ENCODE measurements at places on chromosomes 5 and 9.

GRCh38 chr9:81416476-81417298 lies 272.7 kb downstream of the TLE1 start:
- no peak for DNase-seq

GRCh38 chr5:105630803-105631202 lies 2039.9 kb downstream of the EFNA5 start:
- no peak for DNase-seq

DNA sequence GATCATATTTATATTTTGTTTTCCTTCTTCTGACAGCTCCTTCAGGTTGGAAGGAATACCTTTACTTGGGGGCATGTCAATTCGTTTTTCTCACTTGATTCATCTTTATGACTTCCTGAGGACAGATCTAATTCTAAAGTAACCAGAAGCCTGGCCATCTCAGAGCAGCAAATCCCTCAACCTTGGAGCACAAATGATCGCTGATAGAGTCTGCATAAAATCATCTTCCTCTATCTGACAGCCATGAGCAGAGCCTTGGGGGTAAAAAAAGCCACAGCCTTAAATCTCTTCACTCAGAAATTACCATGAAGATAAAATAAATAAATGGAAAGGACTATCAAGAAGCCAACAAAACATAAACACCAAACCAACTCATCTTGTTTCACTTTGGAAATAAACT lies 325.8 kb downstream of the PRR16 start:
- no peak for DNase-seq

GRCh38 chr9:17987189-17987588 lies 408.3 kb downstream of the SH3GL2 start:
- no peak for DNase-seq

- no peak for DNase-seq
Observed at GRCh38 chr9:109249615-109250014, 71.2 kb downstream of the EPB41L4B start.

DNA sequence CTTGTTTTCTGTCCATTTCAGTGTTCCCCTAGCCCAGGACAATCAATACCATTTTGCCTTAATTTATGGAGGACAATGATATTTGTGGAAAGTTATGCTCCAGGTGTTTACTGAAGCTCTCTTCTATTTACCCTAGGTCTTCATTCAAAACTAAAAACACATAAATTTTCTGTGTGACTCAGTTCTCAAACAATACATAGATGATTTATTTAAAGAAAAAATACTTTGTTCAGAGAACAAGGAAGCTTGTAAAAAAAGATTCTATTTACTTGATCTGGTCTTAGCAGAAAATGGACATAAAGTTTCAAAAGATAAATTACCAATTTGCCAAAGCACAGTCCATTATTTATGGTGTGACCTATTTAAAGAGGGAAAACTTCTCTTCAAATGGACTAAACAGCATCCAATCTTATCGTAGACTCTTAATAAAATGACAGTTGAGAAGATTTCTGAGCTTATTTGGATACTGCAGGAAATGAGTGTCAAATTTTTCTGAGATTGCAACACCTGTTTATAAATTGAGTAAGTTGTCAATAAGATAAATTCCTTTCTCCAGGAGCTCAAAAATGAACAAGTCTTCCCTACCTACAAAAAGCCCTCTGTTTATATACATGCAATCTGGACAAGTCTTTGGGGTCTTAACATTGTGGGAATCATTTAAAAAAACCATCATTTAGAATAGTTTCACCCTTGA lies 627.2 kb downstream of the PSAT1 start:
- no peak for DNase-seq

DNA sequence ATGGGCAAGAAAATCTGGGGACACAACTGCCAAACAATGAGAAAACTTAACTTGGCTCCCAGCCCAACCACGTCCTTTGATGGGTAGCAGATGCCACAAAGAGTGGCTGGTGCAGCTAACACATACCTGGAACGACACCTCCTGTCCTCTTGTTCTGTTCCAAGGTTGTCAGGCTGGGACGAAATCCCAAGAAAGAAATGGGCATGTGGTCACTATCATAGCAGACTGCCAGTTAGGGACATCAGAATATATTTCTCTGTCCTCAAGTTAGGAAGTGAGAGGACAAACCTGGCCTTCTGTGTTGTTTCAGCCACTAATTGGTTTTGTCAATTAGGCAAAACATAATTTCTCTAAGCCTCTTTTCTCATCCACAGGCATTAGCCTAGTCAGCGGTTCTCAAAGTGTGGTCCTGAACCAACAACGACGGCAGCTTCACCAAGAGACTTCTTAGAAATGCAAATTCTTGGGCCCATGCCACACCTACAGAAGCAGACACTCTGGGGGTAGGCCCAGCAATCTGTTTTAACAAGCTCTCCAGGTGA lies 63.4 kb downstream of the RAPGEF1 start:
- DNase-seq: no peak

DNA sequence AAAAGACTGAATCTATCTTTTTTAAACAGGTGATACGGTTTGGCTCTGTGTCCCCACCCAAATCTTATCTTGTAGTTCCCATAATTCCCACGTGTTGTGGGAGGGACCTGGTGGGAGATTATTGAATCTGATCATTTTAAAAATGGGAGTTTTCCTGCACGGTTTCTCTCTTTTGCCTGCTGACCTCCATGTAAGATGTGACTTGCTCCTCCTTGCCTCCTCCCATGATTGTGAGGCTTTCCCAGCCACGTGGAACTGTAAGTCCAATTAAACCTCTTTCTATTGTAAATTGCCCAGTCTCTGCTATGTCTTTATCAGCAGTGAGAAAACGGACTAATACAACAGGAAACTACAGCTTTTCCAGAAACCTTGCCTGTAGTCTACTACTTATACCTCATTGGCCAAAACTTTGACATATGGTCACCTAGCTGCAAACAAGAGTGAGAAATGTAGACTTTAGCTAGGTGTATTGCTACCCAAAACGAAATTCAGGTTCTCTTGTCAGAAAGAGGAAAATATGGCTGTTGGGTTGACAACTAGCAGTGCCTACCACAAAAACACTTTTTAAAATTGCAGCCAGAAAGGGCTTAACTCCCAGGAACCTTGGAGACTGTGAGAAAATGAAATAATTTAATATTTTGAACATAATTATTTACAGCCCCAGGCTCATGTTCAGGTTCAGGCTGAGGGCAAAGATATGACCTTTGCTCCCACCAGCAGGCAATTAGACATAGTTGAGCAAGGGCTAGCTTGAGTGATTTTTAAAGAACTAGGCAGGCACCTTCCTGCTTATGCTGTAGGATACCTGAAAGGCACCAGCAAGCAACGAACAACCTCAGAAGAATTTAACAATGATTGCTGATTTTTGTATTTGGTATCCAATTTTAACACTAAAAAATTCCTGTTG lies 7.4 kb upstream of the AGGF1 start:
- DNase-seq: no peak

DNA sequence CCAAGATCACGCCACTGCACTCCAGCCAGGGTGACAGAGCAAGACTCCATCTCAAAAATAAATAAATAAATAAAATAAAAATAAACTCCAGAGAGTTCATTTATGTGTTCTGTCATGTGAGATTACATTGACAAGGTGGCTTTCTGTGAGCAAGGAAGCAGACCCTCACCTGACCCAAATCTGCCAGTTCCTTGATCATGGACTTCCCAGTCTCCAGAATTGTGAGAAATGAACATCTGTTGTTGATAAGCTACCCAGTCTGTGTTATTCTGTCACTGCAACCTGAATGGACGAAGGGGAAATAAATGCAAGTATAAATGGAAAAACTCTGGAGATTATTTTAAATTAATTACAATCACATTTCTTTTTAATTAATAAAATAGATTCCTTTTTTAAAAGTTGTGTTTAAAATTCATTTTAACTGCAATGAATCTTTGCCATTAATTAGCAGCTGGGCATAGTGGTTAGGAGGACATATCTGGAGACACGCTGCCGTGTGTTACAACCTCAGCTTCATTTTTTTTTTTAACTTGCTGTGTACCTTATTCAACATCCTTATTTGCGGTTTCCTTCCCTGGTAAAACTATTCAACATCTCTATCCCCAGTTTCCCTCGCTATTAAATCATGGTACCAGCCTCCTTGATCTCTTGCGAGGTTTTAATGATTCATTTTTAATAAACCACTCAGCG lies 376.4 kb downstream of the CHSY3 start:
- DNase-seq: no peak

- no peak for DNase-seq
Observed at GRCh38 chr5:83714810-83715209, 5.8 kb downstream of the HAPLN1 start.

- no peak for DNase-seq
Observed at GRCh38 chr9:37503736-37504135, 18.0 kb downstream of the POLR1E start.
